Stimulated activated CD4-positive, alpha-beta T cell treated with anti-CD3 and anti-CD28 coated beads, Interleukin-15, amount 100 ng/mL, for 24 hours (primary cell): ENCODE measurements at places on chromosomes 4 and X.

- DNase-seq: no peak
Observed at GRCh38 chr4:138553001-138553845, 311.1 kb upstream of the SLC7A11 start.

DNA sequence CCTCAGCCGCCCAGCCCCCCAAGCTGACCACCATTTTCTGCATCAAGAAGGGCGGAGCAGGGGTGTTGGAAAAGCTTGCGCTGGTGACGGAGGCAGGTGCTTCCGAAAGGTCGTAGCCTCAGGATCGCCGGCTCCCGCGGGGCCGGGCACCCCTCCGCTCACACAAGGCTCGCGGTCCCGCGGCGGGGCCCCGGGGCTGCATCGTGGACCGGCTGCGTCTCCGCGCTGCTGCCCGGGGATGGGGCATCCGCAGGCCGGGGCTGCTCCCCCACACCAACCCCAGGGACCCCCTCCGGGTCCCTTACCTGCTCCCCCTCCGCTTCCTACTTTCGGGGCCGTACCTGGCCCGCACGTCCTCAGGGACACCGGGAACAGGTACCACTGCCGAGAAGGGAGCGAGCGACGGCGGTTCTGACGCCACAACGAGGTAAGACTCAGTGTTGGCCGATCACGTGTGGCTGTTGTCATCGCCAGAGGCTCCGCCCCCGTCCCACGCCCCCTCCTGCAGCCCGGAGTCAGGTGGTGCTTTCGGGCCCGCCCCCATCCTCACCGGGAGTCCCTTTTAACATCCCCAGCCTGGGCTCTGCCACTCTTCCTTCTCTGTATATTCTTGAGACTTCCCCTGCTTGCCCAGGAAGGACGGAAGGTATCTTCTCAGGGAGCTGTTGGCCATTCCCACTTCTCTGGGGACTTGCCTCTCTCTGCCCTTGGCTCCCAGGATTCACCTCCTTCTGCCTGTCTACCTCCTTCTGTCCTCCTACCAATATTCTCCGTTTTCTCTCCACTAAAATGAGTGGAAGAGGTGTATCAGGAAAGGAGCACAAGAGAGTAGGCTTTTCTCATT is at the start of gene BEX2:
BEX2 (minus strand) TSS at position 436 of the 844 bp plus-strand sequence. CDS start 1,014 bp downstream, outside the sequence.
- peak; percentile 88 for DNase-seq

- peak; percentile 57 for DNase-seq
Observed at GRCh38 chrX:46572340-46572936, 1.1 kb upstream of the CHST7 start.

DNA sequence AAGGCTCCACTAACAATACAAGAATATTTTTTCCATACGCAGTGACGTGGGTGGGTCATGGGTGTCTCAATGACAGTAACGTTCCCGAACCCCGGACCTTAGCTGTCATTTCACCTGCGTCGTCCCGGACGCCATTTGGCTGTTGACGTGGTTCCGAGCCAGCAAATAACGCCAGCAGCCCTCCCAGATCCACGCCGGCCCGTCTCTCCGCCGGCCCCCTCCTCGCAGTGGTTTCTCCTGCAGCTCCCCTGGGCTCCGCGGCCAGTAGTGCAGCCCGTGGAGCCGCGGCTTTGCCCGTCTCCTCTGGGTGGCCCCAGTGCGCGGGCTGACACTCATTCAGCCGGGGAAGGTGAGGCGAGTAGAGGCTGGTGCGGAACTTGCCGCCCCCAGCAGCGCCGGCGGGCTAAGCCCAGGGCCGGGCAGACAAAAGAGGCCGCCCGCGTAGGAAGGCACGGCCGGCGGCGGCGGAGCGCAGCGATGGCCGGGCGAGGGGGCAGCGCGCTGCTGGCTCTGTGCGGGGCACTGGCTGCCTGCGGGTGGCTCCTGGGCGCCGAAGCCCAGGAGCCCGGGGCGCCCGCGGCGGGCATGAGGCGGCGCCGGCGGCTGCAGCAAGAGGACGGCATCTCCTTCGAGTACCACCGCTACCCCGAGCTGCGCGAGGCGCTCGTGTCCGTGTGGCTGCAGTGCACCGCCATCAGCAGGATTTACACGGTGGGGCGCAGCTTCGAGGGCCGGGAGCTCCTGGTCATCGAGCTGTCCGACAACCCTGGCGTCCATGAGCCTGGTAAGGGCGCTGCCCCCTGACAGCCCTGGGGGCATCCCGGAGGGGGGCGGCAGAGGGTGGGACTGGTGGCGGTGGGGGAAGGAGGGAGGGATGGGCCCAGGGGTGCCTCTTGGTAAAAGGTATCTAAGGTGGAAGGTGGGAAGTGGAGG is at the start of gene CPE:
CPE (plus strand) TSS at position 264 of the 933 bp plus-strand sequence; CDS start at position 478, 214 bp downstream.
- peak; percentile 75 for DNase-seq

GRCh38 chr4:53043891-53044650 is 182.0 kb downstream of the RASL11B start:
- no peak for DNase-seq

DNA sequence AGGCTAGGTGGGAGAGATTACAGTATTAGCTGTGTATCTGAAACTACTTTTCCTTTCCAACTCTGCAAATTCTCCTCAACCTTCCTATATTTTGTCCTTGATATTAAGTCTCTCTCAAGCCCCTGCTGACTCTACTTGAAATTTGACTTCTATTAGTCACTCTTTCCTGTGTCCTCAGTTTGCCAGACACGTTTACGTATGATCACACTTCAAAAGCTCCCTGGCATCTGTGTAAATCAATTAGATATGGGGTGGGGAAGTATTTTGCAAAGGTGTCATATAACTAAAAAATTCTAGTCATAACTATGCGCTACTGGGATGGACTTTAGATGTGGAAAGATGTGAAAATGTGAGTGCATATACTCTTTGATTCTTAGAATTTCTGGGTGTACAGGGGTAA is 67.4 kb upstream of the ARHGAP24 start:
- DNase-seq: no peak

DNA sequence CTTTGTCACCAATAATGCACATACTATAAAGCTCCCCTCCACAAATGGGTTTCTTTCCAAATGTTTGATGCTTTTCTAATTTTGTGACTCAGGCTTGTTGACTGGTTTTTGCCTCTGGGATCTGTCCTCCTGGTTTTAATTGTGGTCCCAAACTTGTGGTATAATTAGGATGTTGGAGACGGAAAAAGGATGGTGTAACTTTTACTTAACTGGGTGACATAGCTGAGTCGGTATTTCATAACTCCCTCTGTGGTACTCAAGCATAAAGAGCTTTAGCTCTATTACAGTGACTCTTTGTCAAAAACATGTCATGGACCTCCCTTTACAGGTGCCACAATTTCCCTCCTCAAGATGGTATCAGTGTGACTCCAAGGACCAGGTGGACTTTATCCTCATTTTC is 119.7 kb upstream of the RBPJ start:
- DNase-seq: no peak

DNA sequence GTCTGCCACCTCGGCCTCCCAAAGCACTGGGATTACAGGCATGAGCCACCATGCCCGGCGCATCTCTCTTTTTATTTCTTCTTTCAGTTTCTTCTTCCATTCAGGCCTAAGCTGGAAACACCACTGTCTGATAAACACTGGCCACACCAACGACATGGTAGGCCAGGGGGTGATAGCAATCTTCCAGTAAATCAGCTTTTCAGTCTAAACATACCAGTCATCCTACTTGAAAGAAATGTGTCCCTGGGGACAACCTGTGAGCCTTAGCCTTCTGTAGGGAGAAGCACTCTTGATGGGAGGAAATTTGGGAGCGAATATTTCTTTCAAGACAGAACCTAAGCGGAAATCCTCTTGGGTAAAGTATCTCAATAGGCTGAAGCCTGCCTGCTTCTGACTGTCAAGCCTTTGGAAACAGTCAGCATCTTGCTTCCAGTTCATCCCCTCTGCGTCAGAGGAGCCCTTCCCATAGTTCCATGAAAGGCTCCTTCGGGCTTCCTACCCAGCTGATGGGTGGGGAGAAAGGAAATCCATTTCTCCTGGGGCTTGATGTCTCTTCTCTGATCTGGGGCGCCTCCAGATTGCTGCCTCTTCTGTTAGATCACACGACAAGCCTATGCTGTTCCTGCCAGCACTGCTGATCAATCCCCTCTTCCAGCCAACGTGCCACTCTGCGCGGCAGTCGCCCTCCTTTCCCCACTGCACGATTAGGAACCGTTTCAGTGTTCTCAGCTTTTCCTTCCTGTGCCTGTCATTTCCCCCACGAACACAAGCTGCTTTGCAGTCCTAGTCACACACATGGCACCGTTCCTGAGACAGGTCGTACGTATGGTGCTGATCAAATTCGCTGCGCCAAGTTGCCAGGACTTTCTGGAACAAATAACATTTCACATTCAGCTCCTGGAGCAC is 49.5 kb upstream of the CBR4 start:
- DNase-seq: no peak

GRCh38 chrX:41288641-41289040 is 45.3 kb upstream of the DDX3X start:
- no peak for DNase-seq

- DNase-seq: no peak
Observed at GRCh38 chr4:47837908-47838294, at the start of gene CORIN. TSS of gene CORIN (minus strand) at chr4:47838067. CDS start at chr4:47837949, 118 bp downstream.

DNA sequence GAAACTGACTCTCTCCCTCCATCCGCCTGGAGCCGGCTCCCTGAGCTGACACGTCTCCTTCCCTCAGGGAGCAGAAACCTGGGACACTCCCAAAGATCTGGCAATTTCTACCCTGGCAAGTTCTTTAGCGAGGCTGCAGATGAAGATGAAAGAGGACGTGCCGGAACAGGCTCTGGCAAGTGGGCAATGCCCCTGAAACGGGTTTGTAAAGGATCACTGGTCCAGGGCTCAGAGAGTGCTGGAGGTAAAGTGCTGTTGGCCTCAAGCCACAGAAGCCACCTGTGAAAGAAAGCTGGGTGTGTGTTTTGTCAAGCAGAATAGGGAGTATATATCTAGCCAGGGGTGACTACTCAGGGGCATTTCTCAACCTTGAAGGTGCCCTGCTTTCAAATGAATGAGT is 131.4 kb upstream of the ATP6AP2 start:
- no peak for DNase-seq

GRCh38 chrX:9775930-9776329 is 10.3 kb upstream of the GPR143 start:
- no peak for DNase-seq

DNA sequence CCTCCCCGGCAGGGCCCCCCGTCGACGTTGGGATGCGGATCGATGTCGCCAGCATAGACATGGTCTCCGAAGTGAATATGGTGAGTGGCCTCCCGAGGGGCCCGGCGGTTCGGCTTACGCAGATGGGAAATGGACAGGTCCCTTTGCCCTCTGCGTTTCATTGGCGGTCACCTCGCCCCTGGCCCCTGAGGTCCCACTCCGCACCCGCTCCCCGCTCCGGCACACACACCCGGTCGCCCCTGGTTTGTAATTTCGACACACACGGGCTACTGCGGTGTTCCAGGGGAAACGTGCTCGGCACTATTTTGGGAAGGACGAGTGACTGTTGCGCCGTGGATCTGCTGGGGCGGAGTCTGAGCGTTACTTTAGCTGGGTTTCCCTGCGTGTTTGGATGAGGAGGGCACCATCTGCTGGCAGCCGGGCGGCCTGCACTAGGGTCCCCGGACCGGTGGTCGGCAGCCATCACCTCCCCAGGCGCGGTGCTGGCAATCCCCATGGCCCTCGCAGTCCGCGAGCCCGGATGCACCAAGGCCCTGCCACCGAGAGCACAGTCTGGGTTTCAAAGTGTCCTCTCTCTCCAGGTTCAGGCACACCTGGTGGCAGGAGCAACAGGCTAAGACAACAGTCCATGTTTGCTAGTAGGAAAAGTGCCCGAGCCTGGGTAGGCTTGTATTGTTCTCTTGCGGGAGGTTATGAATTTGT is 1.2 kb downstream of the GABRB1 start:
- DNase-seq: peak; percentile 64

DNA sequence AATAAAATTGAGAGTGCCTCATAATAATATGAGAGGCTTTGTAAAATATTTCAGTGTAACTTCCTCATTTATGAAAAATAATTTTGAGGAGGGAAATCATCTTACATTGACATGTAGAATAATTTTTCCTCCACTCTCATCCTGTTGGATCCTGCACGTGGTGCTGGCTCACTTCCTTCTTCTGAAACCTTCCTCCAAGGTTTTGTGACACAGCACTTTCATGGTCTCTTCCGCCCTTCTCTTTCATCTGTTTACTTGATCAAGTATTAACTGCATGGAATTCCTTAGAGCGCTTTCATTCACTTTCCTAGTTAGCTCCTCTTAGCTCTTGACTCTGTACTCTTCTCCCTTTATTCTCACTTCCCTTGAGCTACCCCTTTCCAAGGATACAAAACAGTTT is 246.5 kb downstream of the RAPGEF2 start:
- DNase-seq: no peak

DNA sequence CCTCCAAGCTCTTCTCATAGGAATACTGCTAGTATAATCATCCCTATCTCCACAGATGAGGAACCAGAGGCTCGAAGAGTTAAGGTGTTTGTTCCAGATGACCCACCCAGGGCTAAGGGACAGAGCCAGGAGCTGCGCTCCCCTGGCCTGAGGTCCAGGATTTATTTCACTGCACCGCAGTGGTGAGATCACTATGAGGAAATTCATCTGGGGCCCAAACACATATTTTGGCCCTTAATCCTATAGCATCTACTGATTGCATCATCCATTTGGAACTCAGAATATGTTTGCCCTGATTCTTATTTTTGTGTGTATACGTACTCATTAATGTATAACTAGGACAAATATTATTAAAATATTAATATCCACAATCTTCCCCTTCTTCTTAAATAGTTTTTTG is 100.1 kb upstream of the RBPJ start:
- DNase-seq: no peak
